ENCODE measurements at places on chromosomes 5 and 9.

DNA sequence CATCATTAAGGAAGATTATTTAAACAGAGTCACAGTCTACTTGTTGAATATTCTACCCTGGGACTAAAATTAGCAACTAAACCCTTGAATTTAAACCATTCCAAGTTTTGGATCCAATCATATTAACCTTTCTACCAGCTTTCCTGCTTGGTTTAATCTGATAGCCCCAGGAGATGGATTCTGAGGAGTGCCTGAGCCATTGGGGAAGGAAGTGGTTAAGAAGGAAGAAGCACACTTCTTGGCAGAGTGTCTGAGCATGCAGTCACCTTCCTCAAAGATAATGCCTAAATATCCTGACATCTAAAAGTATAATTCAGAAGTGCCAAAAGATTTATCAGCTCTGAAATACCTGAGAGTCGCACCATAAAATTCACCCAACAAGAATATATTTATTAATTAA lies 74.1 kb upstream of the SNCAIP start:
- DNase-seq, result no peak

- DNase-seq, result no peak
Measured at GRCh38 chr9:126123927-126124326, 202.7 kb upstream of the MVB12B start.

DNA sequence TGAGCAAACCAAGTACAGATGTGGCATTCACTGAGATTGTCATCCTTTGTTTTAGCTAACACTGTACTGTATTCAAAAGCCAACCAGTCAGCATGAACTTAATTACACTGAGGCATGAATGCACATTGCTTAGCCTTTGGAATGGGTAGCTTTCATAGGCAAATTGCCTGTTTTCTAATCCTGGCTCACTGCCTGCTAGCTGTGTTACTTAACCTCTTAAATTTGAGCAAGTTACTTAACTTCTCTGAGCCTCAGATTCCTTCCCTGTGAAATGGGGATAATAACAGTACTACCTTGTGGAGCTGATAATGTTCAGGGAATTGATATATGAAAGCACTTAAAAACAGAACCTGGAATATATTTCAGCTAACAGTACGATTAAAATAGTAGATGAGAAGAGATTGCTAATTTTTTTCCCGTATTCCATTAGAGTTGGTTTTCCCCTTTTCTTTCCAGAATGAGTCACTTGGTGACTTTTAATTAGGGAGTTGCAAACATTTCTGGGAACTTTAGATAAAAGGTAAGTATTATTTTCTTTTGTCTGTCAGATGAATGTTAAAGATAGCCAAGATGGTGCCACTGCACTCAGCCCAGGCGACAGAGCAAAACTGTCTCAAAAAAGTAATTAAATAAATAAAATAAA lies 43.9 kb downstream of the ARRDC3 start:
- no peak for DNase-seq

GRCh38 chr5:176830422-176830994 lies 20.1 kb downstream of the UNC5A start:
- DNase-seq, result no peak
